ENCODE measurements at places on chromosomes 1 and 21. TPM values are rescaled to one million over a fixed set of nuclear protein-coding genes. Genes with fewer than 3 reads are reported as not detected.

GRCh38 chr1:179082999-179083335 lies 1.1 kb downstream of the TOR3A start:
- peak overlapping the region; percentile 89 for H3K4me3 ChIP-seq
- no peaks in the 10 kb centered on the region for H3K27me3 ChIP-seq
- H3K36me3 ChIP-seq, result peaks cover 20% of the 10 kb centered on the region

ADAMTS5 gene
- 22.8 TPM for total RNA-seq

S1PR1 gene
- 54.0 TPM for total RNA-seq

GRCh38 chr1:208089149-208089548 lies 155.0 kb downstream of the PLXNA2 start:
- H3K36me3 ChIP-seq, result peaks cover 32% of the 10 kb centered on the region
- H3K27ac ChIP-seq, result no peak overlapping the region
- H3K27me3 ChIP-seq, result no peaks in the 10 kb centered on the region
- no peak overlapping the region for H3K4me3 ChIP-seq

ALDH4A1 gene
- total RNA-seq, result 11.0 TPM

DNA sequence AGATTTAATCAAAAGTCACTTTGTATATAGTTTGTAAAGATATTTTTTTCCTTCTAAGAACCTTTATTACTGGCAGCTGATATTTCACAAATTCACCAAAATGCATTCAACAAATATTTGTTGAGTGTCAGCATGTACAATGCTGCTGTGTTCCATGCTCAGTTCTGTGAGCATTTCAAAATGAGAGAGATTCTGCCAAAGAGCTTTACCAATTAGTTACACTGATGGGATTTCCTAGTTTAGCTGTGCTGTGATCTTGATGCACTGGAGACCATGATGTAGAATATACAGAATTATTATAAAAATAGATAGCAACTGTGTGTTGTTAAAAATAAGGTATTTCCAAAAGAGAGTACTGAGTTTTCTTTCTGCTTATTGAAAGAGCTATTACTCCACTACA lies 225.6 kb downstream of the BRINP3 start:
- H3K4me3 ChIP-seq, result no peak overlapping the region
- H3K36me3 ChIP-seq, result no peaks in the 10 kb centered on the region
- no peaks in the 10 kb centered on the region for H3K27me3 ChIP-seq
- no peaks in the 10 kb centered on the region for H3K4me1 ChIP-seq
- DNase-seq, result no peak
- no peak overlapping the region for H3K27ac ChIP-seq

DNA sequence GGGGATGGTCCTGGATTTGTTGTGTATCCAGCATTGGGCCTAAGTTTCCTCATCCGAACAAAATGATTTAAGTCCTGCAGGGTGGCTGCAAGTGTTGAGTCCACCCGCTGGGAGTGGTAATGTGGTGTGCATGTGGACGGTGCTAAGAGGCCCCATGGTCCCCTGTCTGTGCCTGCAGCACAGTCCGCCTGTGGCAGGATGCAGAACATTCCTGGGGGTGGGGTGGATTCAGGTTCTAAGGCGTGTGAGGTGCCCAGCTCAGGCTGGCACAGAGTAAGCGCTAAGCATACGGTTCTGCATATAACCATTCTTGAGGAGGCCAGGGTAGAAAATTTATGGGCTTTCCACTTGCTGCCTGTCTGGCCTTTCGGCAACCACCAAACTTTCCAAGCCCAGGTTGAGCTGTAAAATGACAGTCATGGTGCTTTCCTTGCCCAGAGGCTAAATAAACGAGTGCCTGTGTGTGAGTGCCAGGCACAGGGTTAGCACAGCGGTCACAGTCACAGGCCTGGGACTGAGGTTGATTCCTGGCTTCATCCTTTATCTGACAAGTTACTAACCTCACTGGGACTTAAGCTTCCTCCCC lies 30.7 kb downstream of the SLC2A1 start:
- H3K4me1 ChIP-seq, result peaks cover 30% of the 10 kb centered on the region
- H3K27me3 ChIP-seq, result no peaks in the 10 kb centered on the region
- H3K4me3 ChIP-seq, result no peak overlapping the region
- DNase-seq, result no peak
- H3K27ac ChIP-seq, result no peak overlapping the region

CNTN2 gene
- total RNA-seq, result not detected

DNA sequence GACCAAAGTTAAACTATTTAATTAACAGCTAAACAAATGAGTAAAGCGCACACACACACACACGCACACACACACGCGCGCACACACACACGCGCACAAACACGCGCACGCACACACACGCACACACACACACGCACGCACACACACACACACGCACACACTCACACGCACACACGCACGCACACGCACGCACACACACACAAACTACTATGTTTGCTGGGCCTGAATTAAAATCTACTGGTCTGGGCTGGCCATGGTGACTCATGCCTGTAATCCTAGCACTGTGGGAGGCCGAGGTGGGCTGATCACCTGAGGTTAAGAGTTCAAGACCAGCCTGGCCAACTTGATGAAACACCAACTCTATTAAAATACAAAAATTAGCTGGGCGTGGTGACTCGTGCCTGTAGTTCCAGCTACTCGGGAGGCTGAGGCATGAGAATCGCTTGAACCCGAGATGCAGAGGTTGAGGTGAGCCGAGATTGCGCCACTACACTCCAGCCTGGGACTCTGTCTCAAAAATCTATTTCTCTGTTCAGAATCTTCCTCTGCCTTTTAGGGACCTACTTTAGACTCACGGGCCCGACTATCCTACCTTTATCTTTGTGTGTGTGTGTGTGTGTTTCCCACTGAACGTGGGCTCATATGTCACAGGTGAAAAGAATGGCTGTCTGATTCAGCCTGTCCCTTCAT lies 37.5 kb upstream of the DNAJC11 start:
- no peak overlapping the region for H3K27ac ChIP-seq
- H3K4me1 ChIP-seq, result peaks cover 16% of the 10 kb centered on the region
- H3K27me3 ChIP-seq, result no peaks in the 10 kb centered on the region
- H3K36me3 ChIP-seq, result no peaks in the 10 kb centered on the region
- H3K4me3 ChIP-seq, result no peak overlapping the region

GRCh38 chr1:220929304-220929703 lies 50.1 kb downstream of the HLX start:
- no peak overlapping the region for H3K4me3 ChIP-seq
- no peak overlapping the region for H3K27ac ChIP-seq
- DNase-seq, result no peak
- no peaks in the 10 kb centered on the region for H3K4me1 ChIP-seq

DNA sequence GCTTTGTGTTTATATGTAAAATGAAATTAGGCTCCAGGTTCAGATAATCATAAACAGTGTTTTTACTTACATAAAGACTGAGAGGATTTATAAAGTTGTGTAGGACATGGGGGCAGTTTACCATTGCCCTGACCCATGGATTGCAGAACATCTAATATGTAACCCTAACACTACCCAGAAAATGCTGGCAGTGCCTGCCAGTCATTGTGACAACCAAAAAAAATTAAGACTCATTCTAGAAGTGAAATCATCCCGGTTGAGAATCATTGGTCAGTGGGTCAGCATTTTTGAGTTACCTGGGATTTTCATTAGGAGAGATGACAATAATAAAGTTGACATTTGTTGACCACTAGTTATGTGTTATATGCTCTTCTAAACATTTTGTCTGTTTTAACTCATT lies 31.2 kb upstream of the THEM4 start:
- no peaks in the 10 kb centered on the region for H3K36me3 ChIP-seq
- peak overlapping the region; percentile 33 for H3K27ac ChIP-seq
- peaks cover 33% of the 10 kb centered on the region for H3K4me1 ChIP-seq
- no peaks in the 10 kb centered on the region for H3K27me3 ChIP-seq
- H3K4me3 ChIP-seq, result no peak overlapping the region
- no peak for DNase-seq

RIMKLA gene
- 12.7 TPM for total RNA-seq

- no peak overlapping the region for H3K27ac ChIP-seq
- no peaks in the 10 kb centered on the region for H3K36me3 ChIP-seq
- no peak overlapping the region for H3K4me3 ChIP-seq
These were observed 3.6 kb upstream of the FHAD1 start for GRCh38 chr1:15243275-15244043.

DNA sequence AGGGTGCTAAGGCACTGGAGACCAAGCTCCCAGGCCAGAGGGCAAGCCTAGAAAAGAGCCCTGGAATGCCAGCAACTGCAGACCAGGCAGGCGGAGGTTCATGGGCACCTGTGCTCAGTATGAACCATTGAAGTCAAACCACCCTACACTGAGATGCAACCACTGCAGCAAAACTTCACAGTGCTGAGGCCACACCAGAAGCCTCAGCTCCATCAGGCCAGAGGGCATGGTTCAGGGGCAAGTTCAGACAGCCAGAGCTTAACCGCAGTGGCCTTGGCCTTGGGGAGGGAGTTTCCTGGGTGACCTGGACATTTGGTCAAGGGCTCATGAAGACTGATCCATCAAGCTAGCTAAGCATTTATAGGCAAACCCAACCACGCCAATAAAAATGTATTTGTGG lies 7.1 kb downstream of the RCC2 start:
- no peaks in the 10 kb centered on the region for H3K27me3 ChIP-seq

GRCh38 chr1:56978819-56979218 lies 13.0 kb upstream of the C8B start:
- peaks cover 10% of the 10 kb centered on the region for H3K27me3 ChIP-seq
- H3K4me1 ChIP-seq, result peaks cover 9% of the 10 kb centered on the region
- no peak overlapping the region for H3K27ac ChIP-seq
- no peak overlapping the region for H3K4me3 ChIP-seq

- no peaks in the 10 kb centered on the region for H3K27me3 ChIP-seq
- no peaks in the 10 kb centered on the region for H3K4me1 ChIP-seq
- no peak overlapping the region for H3K27ac ChIP-seq
- no peak for DNase-seq
These were observed 90.6 kb downstream of the ATP6V1G3 start for GRCh38 chr1:198449727-198450433.

GRCh38 chr1:227731241-227731677 lies 3.8 kb downstream of the JMJD4 start:
- H3K4me3 ChIP-seq, result no peak overlapping the region
- peaks cover 28% of the 10 kb centered on the region for H3K36me3 ChIP-seq
- H3K27ac ChIP-seq, result peak overlapping the region; percentile 85

GRCh38 chr1:109642626-109643025 lies 13.3 kb upstream of the GSTM4 start:
- H3K4me1 ChIP-seq, result peaks cover 25% of the 10 kb centered on the region
- no peaks in the 10 kb centered on the region for H3K27me3 ChIP-seq
- no peak overlapping the region for H3K27ac ChIP-seq
- DNase-seq, result no peak
- H3K4me3 ChIP-seq, result no peak overlapping the region
- H3K36me3 ChIP-seq, result no peaks in the 10 kb centered on the region

LRRC38 gene
- total RNA-seq, result not detected

- H3K4me3 ChIP-seq, result peak overlapping the region; percentile 36
- H3K4me1 ChIP-seq, result peaks cover 12% of the 10 kb centered on the region
- DNase-seq, result no peak
- no peaks in the 10 kb centered on the region for H3K36me3 ChIP-seq
These were observed 119.3 kb upstream of the CDC42BPA start for GRCh38 chr1:227437495-227438008.

GRCh38 chr1:68449901-68450300 lies at the start of gene RPE65:
TSS of gene RPE65 (minus strand) at chr1:68449954. CDS start at chr1:68449905, 49 bp downstream.
- H3K36me3 ChIP-seq, result no peaks in the 10 kb centered on the region
- H3K4me3 ChIP-seq, result no peak within 1 kb of the TSS
- DNase-seq, result no peak
- no peak within 1 kb of the TSS for H3K27ac ChIP-seq
- H3K27me3 ChIP-seq, result no peaks in the 10 kb centered on the region
- no peaks in the 10 kb centered on the region for H3K4me1 ChIP-seq

FCN3 gene
- 15.2 TPM for total RNA-seq

- peaks cover 33% of the 10 kb centered on the region for H3K4me1 ChIP-seq
- DNase-seq, result peak; percentile 84
- H3K27ac ChIP-seq, result peak overlapping the region; percentile 70
- H3K4me3 ChIP-seq, result no peak overlapping the region
- peaks cover 56% of the 10 kb centered on the region for H3K36me3 ChIP-seq
These were observed 34.8 kb downstream of the MX1 start for GRCh38 chr21:41460578-41461527.

DNA sequence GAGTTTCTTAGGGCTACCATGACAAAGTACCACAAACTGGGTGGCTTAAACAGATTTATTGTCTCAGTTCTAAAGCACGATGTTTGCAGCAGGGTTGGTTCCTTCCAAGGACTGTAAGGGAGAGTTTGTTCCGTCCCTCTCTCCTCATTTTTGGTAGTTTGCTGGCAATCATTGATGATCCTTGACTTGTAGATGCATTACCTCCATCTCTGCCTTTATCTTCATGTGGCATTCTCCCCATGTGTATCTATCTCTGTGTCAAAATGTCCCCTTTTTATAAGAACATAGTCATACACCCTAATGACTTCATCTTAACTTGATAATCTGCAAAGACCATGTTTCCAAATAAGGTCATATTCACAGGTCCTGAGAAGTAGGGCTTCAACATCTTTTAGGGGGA lies 90.2 kb downstream of the LRRC8C start:
- no peak overlapping the region for H3K27ac ChIP-seq
- H3K36me3 ChIP-seq, result no peaks in the 10 kb centered on the region
- H3K4me1 ChIP-seq, result peaks cover 6% of the 10 kb centered on the region
- no peak overlapping the region for H3K4me3 ChIP-seq

OR2L5 gene
- total RNA-seq, result not detected

GRCh38 chr21:38965910-38966504 lies 160.3 kb downstream of the ETS2 start:
- H3K36me3 ChIP-seq, result no peaks in the 10 kb centered on the region
- H3K27ac ChIP-seq, result peak overlapping the region; percentile 71
- no peak overlapping the region for H3K4me3 ChIP-seq
- no peaks in the 10 kb centered on the region for H3K27me3 ChIP-seq

DNA sequence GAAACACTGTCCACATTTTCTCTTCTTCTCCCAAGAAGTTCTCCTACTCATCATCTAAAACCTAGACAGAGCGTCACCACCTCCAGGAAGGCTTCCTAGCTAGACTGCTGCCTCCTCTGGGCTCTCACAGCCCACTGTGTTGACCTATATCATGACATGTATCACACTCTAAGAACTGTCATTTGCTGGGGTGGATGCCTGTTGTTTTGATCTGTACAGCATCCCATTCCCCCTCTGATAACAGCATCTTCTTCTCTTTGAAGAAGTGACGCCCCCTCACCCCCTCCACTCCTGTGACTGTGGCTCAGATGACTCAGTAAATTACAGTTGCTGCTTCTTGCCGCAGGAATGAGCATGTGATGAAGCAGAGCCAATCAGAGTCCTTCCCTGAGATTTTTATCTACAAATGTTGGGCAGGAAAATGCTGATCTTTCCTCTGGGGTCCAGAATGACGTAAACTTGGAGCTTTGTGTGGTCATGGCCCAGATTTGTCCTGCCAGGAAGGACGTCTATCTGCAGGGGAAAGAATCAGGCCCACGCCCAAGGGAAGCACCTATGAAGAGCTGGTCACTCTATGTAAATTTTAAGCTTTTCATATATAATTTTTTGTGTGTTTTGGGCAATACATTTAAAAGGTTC lies 28.0 kb upstream of the FOXO6 start:
- DNase-seq, result no peak
- H3K27ac ChIP-seq, result no peak overlapping the region
- no peaks in the 10 kb centered on the region for H3K36me3 ChIP-seq
- H3K4me1 ChIP-seq, result no peaks in the 10 kb centered on the region

GRCh38 chr1:243316366-243316989 lies 60.6 kb downstream of the SDCCAG8 start:
- no peaks in the 10 kb centered on the region for H3K4me1 ChIP-seq
- DNase-seq, result no peak

KCNJ15 gene
- 16.5 TPM for total RNA-seq

KLF17 gene
- total RNA-seq, result not detected

C8A gene
- total RNA-seq, result not detected
